ENCODE measurements at places on chromosomes 2 and 18. TPM values are rescaled to one million over a fixed set of nuclear protein-coding genes. Genes with fewer than 3 reads are reported as not detected.

The POTEI gene
- total RNA-seq = not detected

The C1QL2 gene
- not detected for total RNA-seq

The DQX1 gene
- 0.11 TPM for total RNA-seq

The UGT1A10 gene
- not detected for total RNA-seq

The C2orf15 gene
- not detected for total RNA-seq

Measured in uterine smooth muscle cell (primary cell).